ENCODE measurements at places on chromosomes 13 and 19. TPM values are rescaled to one million over a fixed set of nuclear protein-coding genes. Genes with fewer than 3 reads are reported as not detected.

The C19orf81 gene
- total RNA-seq = 1.5 TPM

The SIGLEC5 gene
- total RNA-seq = not detected

The ZNF791 gene
- 15.1 TPM for total RNA-seq

The ARL11 gene
- total RNA-seq = 0.61 TPM

The ZNF28 gene
- total RNA-seq = 9.7 TPM

The MTUS2 gene
- total RNA-seq = not detected

The KCNN4 gene
- total RNA-seq = 49.6 TPM

The OR4F17 gene
- not detected for total RNA-seq

The ATP5F1D gene
- total RNA-seq = 199 TPM

The SLC46A3 gene
- total RNA-seq = 3.4 TPM

The WTIP gene
- total RNA-seq = 0.63 TPM

The ADM5 gene
- total RNA-seq = 5.2 TPM

The IZUMO2 gene
- not detected for total RNA-seq

The KLK14 gene
- total RNA-seq = 0.32 TPM

The EBI3 gene
- total RNA-seq = 7.3 TPM

The CEACAM1 gene
- 5.3 TPM for total RNA-seq

The PRKACA gene
- 61.5 TPM for total RNA-seq

The ATCAY gene
- total RNA-seq = not detected

The ZNF20 gene
- 3.0 TPM for total RNA-seq

The FBXO27 gene
- 2.3 TPM for total RNA-seq

The RNF225 gene
- 0.81 TPM for total RNA-seq

The B3GNT3 gene
- total RNA-seq = 0.20 TPM

The PNPLA6 gene
- total RNA-seq = 79.2 TPM

The NALCN gene
- not detected for total RNA-seq

The EXOC3L2 gene
- total RNA-seq = not detected

The TLE6 gene
- total RNA-seq = 3.5 TPM

The RPS16 gene
- total RNA-seq = 3,324 TPM

The EDDM13 gene
- not detected for total RNA-seq

The MCEMP1 gene
- total RNA-seq = not detected

The DBP gene
- total RNA-seq = 13.1 TPM

The CPB2 gene
- total RNA-seq = not detected

The URAD gene
- not detected for total RNA-seq

The ODAD3 gene
- total RNA-seq = 0.47 TPM

The HSPBP1 gene
- total RNA-seq = 47.1 TPM

The KIR2DL3 gene
- not detected for total RNA-seq

The UGGT2 gene
- not detected for total RNA-seq

The SMIM44 gene
- total RNA-seq = not detected

The TNNI3 gene
- not detected for total RNA-seq

The ZNF93 gene
- total RNA-seq = 17.8 TPM

The TTC9B gene
- total RNA-seq = not detected

The CNN1 gene
- total RNA-seq = not detected

The CADM4 gene
- 0.22 TPM for total RNA-seq

The CLIP3 gene
- 1.2 TPM for total RNA-seq

The FCER2 gene
- 3.7 TPM for total RNA-seq

The GALP gene
- not detected for total RNA-seq

The LIM2 gene
- total RNA-seq = 1.4 TPM

The VSIG10L gene
- 3.7 TPM for total RNA-seq

The CEBPA gene
- 0.45 TPM for total RNA-seq

The TNFSF9 gene
- 3.0 TPM for total RNA-seq

The WDR62 gene
- total RNA-seq = 19.8 TPM

The ITGBL1 gene
- not detected for total RNA-seq

The IGSF23 gene
- total RNA-seq = not detected

Measured in activated CD8-positive, alpha-beta T cell treated with anti-CD3 and anti-CD28 coated beads for 36 hours (primary cell).